NB4 (cell line): ENCODE measurements at places on chromosomes 16 and 17.

DNA sequence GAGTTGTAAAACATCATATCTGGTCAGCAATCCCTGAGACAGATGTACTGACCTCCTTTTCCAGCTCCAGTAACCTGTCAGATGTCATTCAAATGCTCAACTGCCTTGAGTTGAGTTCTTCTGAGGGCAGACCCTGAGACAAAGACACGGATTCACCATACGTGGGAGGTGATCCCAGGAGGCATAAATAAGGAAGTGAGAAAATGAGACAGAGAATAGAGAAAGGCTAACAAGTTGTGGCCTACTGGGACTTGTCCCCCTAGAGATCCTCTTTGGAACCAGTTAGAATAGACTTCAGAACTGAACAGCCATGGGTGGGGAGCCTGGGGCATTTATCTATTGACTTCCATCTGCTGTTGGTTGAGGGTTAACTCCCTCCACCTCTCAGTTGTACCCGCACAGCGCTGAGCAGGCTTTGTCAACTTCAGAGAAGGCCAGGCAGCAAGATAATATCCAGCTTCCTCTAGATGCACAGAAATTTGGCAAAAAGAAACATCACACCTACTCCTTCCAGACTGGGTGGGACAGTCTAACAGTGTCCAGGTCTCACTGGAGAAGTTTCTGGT is 123.0 kb upstream of the DYNLRB2 start:
- peak; percentile 16 for DNase-seq

DNA sequence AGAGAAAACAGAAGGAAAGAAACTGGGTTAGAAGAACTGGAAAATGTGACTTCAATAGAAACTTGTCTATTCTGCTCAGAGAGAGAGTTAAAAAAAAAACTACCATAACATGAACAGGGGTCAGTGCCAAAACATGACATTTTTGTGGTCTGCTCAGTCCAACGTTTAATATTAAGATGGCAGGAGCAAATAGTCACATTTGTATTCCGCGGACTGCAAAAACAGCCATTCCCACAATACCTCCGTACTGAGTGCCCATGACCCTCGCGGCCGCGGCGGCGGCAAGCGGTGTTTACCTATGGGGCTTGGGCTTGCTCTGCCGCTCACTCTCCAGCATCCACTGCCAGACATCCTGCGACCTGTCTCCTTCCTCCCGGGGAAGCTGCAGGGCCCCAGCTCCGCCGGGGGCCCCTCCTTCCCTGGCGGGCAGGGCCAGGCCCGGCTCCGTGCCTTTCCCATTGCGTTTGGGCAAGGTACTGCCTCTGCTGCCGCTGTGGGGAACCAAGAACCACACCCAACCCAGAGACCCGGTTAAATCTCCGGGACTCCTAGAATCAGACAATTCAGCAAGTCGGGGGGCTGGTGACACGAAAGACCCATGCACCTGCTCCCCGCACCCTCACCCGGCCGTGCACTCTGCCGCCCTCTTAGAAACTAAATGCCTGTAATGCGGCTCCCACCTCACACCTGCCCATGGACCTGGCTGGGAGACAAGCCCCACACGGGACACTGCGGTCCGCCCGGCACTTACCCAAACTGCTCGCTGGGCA is 24.7 kb downstream of the AXIN2 start:
- no peak for DNase-seq

GRCh38 chr17:72387969-72388368 is 267.1 kb downstream of the SOX9 start:
- DNase-seq = no peak

- no peak for DNase-seq
Measured at GRCh38 chr17:79620207-79621038, 9.6 kb upstream of the RBFOX3 start.

- DNase-seq = no peak
Measured at GRCh38 chr17:72117535-72118334, 3.1 kb upstream of the SOX9 start.

DNA sequence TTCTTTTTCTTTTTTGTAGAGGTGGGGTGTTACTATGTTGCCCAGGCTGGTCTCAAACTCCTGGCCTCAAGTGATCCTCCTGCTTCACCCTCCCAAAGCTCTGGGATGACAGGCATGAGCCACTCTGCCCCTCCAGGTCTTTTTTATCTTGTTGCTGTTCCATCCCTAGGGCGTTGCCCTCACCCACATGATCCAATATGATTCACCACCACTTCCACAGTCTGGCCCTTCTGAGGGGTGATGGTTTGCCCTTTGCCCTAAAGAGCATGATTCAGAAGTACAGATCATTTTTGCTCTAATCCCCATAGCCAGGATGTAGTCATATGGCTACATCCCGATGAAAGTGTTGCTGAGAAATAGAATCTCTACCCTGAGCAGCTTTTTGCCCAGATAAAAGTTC is 18.8 kb downstream of the STX4 start:
- peak; percentile 67 for DNase-seq

DNA sequence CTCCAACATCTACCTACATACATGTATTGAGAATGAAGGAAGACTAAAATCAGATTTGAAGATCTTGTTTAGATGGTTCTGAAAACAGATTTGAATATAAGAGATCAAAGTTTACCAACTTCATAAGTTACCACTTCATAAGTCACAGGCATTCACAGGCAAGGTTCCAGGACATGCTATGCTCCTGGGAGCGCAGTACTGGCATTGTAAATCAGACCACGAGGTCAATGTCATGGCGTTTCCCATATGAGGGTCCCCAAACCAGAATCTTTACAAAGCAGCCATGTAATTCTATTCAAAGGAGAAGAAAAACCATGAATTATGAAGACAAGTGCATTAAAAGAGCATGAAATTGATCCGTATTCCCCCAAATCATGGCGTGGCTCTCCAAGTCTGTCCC is 3.0 kb downstream of the CDH11 start:
- DNase-seq = no peak

DNA sequence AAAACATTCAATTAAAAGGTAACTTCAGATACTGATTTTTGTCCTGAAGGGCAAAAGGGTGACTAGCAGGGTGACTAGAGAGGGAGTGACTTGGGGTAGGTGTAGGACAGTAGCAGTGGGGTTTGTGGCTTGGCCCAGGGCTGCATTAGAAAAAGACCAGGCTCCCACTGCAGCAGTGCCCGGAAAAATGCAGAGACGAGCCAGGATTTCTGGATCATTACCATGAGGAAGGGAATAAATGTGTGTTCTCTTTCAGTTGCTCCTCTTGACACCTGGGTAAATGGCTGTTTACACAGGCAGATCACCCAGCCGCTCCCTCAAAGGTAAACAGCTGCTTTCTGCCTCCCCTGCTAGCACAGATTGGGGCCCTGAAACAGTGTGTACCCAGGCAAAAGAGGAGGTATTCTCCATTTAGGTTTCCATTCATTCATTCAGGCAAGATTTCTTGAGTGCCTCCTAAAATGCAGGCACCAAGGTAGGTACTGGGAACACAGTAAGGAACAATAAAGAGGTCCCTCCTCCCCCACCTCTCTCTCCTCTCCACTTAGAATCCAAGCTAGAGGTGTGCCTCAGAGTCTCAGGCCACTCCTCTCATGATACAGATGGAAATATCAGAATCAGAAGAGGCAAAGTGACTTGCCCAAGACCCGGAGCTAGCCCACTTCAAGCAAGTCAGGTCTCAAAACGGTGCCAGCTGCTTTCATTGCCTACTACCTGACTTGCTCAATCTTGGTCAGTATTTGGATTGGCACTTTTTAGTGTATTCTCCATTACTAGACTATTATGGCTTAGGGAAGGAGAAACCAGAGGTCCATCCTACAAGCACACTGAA is 15.2 kb upstream of the TOX3 start:
- DNase-seq = no peak

DNA sequence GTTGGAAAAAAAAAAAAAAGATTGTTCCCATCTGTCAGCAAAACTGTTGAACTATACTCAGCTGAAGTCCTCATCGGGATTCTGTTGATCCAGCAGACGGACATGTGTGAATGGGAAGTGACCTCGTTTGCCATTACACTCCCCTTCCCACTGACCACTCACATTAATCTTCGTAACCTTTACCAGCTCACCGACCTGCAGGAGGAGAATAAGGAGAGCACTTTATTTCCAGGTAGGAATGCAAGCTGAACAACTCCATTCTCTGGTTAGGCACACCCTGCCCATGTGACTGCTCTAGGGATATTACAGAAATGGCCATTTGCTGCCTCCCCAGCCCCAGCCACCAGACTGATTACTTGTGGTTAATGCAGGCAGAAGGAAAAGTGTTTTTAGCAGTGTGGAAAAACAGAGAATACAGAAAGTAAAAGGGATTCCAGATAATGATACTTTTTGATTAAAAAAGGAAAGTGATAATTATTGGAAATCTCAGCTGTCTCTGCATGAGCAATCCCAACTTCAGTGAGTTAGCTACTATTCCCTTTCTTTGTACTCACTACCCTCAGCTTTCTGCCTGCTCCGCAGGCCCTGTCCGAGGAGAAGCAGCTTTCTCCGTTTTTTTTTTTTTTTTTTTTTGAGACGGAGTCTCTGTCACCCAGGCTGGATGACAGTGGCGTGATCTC is 23.6 kb upstream of the YWHAE start:
- DNase-seq = no peak

DNA sequence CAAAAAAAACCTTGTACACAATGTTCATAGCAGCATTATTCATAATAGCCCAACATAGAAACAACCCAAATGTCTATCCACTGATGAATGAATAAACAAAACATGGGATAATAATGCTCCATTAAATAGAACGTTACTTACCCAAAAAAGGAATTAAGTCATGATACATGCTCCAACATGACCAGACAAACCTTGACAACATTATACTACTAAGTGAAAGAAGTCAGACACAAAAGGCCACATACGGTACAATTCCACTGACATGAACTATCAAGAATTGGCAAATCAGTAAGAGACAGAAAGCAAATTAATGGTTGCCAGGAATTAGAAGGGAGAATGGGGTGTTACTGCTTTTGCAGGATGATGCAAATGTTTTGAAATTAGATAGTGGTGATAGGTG is 193.8 kb upstream of the SHISA6 start:
- DNase-seq = no peak

- DNase-seq = peak; percentile 11
Measured at GRCh38 chr17:65029605-65030336, 26.8 kb downstream of the GNA13 start.

DNA sequence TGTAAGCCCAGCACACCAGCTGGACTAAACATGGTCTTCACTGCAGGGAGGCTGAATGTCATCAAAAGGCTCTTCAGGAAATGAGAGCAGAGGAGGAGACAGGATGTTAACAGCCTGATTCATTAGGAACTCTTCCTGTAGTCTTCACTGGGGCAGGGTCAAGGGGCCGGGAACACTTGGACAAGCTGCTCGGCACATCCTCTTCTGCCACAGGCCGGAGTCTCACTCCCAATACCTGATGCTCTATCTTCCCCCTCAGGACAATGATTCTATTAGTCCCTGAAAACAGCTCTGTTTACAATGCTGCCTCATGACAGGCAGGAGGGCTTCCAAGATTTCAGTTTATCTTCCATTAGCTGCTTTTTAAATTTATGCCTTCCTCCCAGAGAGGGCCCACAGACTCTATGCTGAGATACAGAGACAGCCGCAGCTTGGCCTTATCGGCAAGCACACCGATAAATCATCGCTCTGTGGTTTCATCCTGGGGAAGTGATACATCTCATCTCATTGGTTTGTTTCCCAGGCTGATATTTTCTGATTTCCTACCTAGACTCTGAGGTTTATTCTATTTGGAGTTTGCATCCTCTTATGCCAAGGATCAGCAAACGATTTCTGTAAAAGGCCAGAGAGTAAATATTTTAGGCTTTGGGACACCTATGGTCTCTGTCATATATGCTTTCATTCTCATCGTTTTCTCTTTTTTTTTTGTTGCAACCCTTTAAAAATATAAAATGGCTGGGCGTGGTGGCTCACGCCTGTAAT is 214.0 kb upstream of the ASIC2 start:
- no peak for DNase-seq

- no peak for DNase-seq
Measured at GRCh38 chr17:7173687-7174602, 5.2 kb downstream of the ASGR1 start.

DNA sequence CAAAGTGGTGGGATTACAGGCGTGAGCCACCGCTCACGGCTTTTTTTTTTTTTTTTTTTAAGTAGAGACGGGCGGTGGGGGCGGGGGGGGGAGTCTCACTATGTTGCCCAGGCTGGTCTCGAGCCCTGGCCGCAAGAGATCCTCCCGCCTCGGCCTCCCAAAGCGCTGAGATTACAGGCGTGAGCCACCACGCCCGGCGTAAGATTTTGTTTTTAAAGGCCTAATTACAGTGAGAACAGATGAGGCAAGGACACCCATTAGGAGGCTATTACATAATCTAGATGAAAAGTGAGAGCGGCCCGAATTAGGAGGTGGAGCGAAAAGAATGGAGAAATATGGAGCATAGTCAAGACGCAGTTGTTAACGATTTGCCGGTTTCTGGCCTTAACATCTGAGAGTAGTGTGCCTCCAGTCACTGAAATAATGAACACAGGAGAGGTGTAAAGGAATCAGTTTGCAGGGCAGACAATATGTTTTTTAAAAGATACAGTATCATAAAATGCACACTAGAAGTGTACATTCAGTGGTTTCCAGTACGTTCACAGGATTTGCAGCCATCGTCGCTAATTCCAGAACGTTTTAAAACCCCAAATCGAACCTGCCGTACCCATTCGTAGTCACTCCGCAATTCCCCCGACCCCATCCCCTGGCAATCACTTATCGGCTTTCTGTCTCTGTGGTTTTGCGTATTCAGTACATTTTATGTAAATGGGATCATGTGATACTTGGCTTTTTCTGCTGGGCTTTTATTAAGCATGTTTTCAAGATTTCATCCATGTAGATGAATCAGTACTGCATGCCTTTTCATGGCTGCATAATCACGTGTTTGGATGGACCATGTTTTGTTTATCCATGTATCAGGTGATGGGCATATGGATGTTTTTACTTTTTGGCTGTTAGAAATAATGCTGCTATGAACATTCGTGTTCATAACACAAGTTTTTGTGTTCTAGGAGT is 1.4 kb upstream of the SLX4 start:
- DNase-seq = peak; percentile 69
